ENCODE measurements at places on chromosomes 7 and 10. TPM values are rescaled to one million over a fixed set of nuclear protein-coding genes. Genes with fewer than 3 reads are reported as not detected.

Gene CAMK2G
- total RNA-seq, result 28.2 TPM

Gene KAT6B
- total RNA-seq, result 48.9 TPM

Gene TUBAL3
- not detected for total RNA-seq

Gene IFIT3
- total RNA-seq, result 30.6 TPM

Gene SPDYE16
- total RNA-seq, result 0.33 TPM

Gene ZNF789
- total RNA-seq, result 9.0 TPM

Gene CCNY
- total RNA-seq, result 52.4 TPM

Gene FGL2
- 29.9 TPM for total RNA-seq

Gene DYNC1I1
- 0.66 TPM for total RNA-seq

Gene CDK14
- total RNA-seq, result 68.5 TPM

Gene GNAT3
- not detected for total RNA-seq

Gene OR2A1
- total RNA-seq, result under 0.01 TPM

Gene OAT
- 183 TPM for total RNA-seq

Gene SPDYE1
- total RNA-seq, result not detected

Gene HOXA5
- total RNA-seq, result 16.7 TPM

Gene TFEC
- 0.17 TPM for total RNA-seq

Gene ZNF365
- 3.8 TPM for total RNA-seq

Gene CPED1
- 122 TPM for total RNA-seq

Gene GRM3
- not detected for total RNA-seq

Gene SAMD9L
- 21.0 TPM for total RNA-seq

Gene CACNB2
- total RNA-seq, result 1.2 TPM

Gene ITPRID1
- not detected for total RNA-seq

Gene OR9A2
- total RNA-seq, result not detected

Gene OR9A4
- not detected for total RNA-seq

Gene MALRD1
- 1.0 TPM for total RNA-seq

Gene OR2AE1
- not detected for total RNA-seq

Gene CNOT4
- total RNA-seq, result 7.0 TPM

Gene SUPV3L1
- total RNA-seq, result 29.8 TPM

Gene DENND2A
- 69.6 TPM for total RNA-seq

Gene SGPL1
- total RNA-seq, result 24.0 TPM

Gene ZSWIM8
- 57.2 TPM for total RNA-seq

Gene GIGYF1
- total RNA-seq, result 20.4 TPM

Gene COL17A1
- total RNA-seq, result under 0.01 TPM

Gene PAX4
- not detected for total RNA-seq

Gene PCGF5
- total RNA-seq, result 22.5 TPM

Gene ZNF518A
- total RNA-seq, result 12.1 TPM
